AG04449 (cell line): ENCODE measurements at places on chromosomes 3 and 15.

GRCh38 chr15:83769411-83769999, 115.6 kb downstream of the ADAMTSL3 start:
- no peak for DNase-seq

GRCh38 chr15:63334821-63335220, 46.8 kb downstream of the CA12 start:
- DNase-seq = no peak

DNA sequence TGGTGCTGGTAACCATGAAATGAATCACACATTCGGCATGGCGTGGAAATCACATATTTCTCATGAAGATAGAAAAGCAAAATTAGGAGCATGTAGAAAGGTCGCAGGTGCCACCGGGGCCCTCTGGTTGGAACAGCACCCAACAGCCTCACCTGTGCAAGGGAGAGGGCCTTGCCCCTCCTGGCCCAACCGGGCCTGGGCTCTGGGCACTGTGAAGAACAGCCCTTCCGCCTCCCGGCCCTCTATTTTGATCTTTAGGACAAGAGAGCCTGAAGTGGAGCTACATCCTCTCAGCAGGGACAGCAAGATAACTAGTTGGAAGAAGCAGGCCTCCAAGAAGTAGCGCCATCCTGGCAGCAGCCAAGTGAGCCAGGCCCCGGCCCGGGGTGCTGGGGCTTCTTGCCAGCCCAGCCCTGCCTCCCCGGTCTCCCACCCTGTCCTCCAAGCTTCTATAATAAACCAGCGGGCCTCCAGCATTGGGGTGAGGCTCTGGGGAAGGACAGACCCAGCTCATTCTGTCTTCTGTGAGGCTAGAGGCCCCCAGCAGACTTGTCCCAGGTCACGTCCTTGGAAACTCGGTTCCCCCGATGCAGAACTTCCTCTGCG, 46.1 kb upstream of the FGD5 start:
- no peak for DNase-seq

GRCh38 chr15:74291101-74292071, 55.3 kb downstream of the CCDC33 start:
- DNase-seq = peak; percentile 4

- DNase-seq = no peak
These were observed 39.5 kb downstream of the CADPS start for GRCh38 chr3:62835554-62836236.

GRCh38 chr3:190552969-190553759, 39.3 kb downstream of the IL1RAP start:
- DNase-seq = no peak

DNA sequence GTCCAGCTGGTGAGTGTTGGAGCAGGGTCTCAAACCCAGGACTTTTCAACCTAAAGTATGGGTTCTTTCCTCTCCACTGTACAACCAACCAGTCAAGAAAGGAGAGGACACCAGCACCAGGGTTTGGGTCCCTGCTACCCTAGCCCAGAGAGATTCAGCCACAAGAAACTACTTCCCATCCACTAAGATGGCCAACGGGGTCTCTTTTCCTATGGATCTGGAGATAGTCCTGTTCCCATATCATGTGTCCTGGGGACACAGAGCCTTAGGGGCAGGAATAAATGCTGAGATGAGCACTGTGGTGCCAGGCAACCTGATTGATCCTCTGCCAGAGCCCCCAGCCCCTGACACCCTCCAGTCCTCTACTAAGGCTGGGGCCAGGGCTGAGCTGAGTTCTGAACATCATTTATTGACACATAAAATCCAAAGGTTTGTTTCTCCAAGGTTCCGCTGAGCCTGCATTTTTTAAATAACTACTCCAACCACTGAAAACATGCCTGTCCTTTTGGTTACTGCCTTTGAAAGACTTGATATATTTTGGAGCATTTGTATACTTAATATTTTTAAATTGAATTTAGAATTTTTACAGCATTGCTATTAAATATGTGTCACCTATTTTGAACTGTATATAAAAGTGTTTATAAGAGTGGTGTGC, 26.0 kb downstream of the MRPL46 start:
- no peak for DNase-seq

- DNase-seq = no peak
These were observed 978 bp downstream of the KCNMB2 start for GRCh38 chr3:178537122-178537705.

DNA sequence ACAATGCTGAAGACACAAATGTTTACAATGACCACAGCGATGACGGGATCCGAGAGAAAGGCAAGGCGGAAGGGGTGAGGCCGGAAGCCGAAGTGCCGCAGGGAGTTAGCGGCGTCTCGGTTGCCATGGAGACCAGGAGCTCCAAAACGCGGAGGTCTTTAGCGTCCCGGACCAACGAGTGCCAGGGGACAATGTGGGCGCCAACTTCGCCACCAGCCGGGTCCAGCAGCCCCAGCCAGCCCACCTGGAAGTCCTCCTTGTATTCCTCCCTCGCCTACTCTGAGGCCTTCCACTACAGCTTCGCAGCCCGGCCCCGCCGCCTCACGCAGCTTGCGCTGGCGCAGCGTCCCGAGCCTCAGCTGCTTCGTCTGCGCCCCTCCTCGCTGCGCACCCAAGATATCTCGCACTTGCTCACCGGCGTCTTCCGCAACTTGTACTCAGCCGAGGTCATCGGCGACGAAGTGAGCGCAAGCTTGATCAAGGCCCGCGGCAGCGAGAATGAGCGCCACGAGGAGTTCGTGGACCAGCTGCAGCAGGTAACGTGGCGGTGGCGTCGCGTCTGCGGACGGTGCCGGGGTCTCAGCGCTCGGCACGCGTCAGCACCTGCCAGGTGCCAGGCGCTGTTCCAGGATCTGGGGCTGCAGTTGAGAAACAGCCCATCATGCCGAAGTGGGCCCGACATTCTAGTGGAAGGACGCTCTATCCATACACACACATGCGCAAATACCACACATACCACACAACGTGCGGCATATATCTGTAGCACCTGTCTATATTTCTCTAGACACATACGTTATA, at the start of gene DLEC1:
Gene DLEC1 (plus strand): TSS at position 108 of the 798 bp plus-strand sequence. CDS start 18 bp downstream, at position 126.
- no peak for DNase-seq

GRCh38 chr3:100260081-100260684, 609 bp upstream of the TBC1D23 start:
- no peak for DNase-seq

DNA sequence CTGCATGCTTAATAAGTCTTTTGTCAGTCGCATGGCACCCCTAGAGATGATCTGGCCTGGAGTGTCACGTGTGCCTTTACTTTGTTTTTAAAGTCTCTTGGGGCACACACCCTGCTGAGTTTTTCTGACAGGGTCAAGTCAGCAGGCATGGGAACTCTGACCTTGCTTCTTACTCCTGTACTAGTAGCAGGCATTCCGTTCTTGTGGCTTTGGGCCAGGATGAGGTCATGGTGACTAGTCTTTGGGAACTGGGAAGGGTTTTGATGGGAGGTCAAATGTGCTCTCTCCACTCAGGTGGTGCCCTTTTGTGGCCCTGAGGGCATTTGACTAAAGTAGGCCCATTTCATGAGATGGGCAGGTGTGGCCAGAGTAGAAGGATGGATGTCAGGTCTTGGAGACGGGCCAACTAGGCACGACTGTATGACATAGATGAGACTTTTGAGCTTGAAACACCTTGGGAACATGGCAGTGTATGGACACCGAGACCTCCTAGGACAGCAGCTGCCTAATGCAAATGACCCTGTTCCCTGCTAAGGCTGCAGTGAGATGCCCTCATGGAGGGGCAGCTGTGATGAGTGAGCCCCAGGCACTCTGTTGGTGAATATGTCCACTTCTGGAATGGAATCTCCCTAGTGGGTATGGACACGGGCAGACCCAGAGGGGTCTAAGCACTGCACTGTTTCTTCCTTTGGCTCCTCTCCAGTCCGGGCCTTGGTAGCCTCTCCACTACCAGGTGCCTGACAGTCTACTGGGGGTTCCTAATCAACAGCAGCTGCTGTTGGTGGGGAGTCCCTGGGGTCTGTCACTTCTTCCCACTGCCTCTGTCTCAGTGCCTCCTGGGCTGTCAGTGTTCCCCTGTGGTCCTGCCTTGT, 16.4 kb downstream of the SRPRB start:
- no peak for DNase-seq

- DNase-seq = no peak
These were observed 91.8 kb upstream of the IQSEC1 start for GRCh38 chr3:13164893-13165492.

DNA sequence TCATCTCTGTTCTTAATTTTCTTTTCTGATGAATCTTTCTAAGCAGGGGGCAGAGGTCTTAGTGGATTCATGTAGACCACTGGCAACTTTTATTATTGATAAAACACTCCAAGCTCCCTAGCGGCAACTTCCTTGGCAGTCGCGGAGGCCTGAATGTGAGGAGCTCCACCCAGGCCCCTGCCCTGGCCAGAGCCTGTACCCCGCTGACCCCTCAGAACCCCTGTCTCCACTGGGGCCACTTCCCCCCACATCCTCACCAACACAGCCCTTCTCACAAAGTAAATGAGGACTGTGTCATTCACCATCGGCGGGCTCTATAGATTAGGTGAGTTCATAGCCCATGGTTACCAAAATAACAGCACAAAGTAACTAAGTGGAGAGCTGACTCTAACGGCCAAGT, 111.6 kb downstream of the TPRA1 start:
- DNase-seq = no peak

DNA sequence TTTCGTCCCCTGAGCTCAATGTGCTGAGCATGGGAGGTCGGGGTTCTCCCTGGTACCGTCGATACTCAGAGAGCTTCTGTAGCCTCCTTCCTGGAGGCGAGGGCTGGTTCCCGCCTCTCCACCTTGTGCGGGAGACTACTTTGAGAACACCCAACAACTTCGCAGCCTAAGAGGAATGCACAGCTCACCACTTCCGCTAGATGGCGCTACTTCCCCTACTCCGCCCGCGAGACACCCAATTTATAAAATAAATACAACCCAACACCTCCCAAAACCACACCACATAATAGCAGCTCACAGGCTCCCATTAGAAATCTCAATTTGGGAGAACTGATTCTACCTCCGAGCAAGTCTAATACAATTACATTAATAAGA, 1.2 kb downstream of the RGMA start:
- DNase-seq = no peak

DNA sequence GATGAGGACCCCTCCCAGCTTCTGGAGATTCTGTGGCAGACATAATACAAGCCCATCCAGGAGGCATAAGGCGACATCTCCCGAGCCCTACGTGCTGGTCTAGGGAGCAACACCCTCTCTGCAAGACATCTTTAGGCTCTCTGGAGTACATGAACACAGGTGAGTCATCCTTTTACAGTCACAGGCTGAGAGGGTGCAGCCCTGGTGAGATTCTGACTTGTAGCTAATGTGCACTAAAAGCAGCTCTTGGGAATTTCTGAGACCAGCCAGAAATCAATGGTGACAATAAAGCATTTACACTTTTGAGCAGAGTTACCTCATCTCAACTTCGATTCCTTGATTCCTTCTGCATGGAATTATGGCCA, 131.1 kb downstream of the XXYLT1 start:
- DNase-seq = no peak

GRCh38 chr3:111723293-111724215, 128.4 kb upstream of the ZBED2 start:
- DNase-seq = peak; percentile 66

DNA sequence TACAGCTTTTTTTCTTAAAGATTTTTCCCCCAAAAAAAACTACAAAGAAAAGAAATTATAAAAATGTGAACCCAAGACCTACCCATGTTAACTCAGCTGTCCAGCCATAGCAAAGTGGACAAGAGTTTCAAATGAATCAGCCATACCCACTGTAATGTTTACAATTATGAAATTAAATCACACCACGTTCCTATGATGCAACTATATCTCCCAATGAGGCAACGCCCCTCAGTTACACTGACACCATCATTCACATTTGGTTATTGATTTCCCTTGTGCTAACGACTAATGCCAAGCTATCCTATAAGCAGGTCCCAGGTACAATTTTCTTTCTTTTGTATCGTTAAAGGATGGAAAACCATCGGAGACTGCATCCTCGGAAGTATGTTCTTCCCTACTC, 115.1 kb upstream of the ICE2 start:
- DNase-seq = no peak

DNA sequence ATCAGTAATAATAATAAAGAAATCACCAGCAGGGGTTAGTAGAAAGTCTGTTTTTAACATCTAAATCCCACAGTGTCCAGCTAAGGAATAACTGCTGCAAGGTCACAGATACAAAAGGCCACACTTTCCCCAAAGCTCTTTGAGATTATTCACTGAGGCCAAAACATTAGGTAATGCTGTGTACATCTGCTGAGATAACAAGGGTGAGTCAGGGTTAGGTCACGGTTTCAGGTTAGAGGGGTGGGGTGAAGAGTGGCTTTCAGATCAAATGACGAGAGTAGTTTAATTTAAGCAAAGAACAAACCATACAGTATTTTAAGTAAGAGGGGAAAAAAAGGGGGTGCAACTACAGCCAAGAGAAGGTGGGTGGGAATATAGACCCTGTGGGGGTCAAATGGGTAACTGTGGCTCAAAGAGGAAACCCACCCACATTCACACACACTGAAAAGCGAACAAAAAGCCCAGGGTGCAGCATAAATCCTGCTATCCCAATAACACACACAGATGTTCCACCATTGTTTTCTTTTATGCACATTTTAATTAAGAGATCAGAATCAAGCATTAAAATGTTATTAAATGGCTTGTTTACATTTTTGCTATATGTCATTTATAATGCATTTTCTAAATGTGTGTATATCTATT, 412.9 kb downstream of the TIGIT start:
- no peak for DNase-seq

- DNase-seq = no peak
These were observed 16.2 kb downstream of the CEP152 start for GRCh38 chr15:48794697-48795134.

DNA sequence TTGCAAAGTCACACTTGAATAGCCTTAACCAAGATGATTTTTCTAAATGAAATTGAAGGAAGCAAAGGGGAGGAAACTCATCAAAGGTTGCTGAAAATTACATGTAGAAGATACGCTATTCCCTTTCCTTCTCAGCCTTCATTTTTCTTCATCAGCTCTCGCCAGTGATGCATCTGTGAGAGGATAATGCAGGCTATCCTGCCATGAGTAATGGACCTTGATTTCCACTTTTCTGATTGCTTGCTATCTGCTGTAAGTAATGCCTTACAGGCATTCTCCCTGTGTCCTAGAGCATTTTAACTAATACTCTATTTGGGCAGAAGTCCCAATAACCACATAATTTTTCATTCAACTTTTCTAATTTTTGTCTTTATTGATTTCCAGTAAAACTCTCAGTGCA, 162.6 kb downstream of the BBX start:
- DNase-seq = no peak

DNA sequence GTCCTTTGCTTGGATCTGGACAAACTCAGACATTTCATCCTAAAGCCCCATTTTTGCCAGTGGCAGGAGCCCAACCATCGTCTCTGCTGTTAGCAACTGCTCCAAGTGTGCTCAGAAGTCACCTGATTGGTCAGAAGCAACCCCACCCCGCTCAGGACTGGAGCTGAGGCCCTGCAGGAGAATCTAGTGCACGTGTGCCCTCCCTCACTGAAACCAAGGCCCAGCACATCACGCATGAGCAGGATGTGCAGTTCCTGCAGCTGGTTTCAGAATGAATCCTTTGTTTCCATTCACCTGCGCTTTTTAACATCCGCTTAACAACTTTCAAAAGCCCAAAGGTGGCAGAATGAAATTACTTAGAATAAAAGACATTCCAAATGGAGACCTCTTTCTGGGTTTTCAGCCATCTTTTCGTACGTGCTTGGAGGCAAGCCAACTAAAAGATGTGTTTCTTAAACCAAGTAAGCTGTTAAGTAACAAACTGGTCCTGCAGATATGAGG, 81.2 kb downstream of the SRGAP3 start:
- DNase-seq = no peak

GRCh38 chr3:10519236-10519635, 13.8 kb upstream of the ATP2B2 start:
- no peak for DNase-seq

- no peak for DNase-seq
These were observed 43.4 kb upstream of the GPD1L start for GRCh38 chr3:32062950-32063582.

GRCh38 chr3:167773584-167773983, 38.1 kb downstream of the SERPINI1 start:
- no peak for DNase-seq
